ENCODE measurements at places on chromosomes 13 and 19.

- DNase-seq: no peak
Measured at GRCh38 chr19:6138066-6138465, 2.6 kb downstream of the ACSBG2 start.

DNA sequence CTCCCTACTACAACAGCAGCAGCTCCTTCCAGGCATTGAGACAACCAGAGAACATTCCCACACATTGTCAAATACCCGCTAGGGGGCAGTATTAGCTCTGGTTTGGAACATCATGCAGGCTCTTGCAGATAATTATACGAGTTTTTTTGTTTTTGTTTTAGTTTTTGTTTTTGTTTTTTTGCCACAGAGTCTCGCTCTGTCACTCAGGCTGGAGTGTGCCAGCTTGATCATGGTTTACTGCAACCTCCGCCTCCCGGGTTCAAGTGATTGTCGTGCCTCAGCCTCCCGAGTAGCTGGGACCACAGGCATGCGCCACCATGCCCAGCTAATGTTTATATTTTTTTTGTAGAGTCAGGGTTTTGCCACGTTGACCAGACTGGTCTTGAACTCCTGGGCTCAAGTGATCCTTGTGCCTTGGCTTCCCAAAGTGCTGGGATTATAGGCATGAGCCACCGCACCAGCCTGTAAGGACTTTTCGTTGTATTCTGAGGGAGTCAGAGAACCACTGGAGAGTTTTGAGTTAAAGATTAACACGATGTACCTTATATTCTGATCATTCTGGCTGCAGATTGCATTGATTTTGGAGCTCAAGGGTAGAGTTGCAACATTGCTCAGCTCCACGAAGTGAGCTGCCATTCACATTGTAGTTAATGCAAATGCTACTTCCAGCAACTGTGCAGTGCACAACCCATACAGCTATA lies 41.7 kb upstream of the CEACAM20 start:
- peak; percentile 19 for DNase-seq

- DNase-seq: no peak
Measured at GRCh38 chr13:60733933-60734332, 336.9 kb downstream of the TDRD3 start.

DNA sequence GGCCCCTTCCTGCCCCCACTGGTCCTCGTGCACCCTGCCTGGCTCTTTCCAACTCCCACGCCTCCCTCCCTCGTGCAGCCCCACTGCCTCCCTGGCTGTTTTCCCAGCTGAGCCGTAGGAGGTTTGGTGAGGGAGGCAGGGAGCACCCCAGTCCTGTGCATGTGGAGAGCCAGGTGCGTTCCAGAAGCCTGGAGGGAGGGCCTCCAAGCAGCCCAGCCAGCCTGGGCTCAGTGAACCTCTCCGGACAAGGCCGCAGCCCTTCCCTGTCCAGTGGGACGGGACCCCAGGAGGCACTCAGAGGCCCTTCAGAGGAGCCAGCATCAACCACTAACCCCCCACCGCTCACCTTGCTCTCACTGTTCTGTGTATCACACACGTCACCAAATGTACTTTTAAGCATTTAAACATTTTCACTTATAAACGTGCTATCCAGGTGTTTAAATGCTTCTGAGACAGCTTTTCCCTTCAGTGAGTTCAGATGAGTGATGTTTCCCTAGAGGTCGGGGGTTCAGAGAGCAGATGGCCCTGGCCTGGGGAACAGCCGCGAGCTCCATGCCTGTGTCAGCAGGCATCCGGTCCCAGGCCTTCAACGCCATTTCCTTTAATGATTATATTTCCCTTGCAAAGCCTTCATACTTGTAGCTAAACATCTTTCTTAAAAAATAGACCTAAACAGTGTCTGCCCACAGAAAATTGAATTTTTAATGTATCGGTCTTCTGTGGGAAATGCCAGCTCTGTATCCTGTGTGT lies 122.6 kb downstream of the ATP11A start:
- DNase-seq: no peak
